Muscle of leg (tissue), 16 donors: ENCODE measurements at places on chromosomes 2 and 18. TPM values are rescaled to one million over a fixed set of nuclear protein-coding genes. Genes with fewer than 3 reads are reported as not detected.

Gene BOLL
- polyA plus RNA-seq = 1.7 TPM

Gene TMEM214
- polyA plus RNA-seq = 78.4 TPM

Gene TMEM169
- 3.7 TPM for polyA plus RNA-seq

Gene KIF3C
- polyA plus RNA-seq = 7.5 TPM

Gene NRP2
- polyA plus RNA-seq = 14.3 TPM
